CD4-positive, alpha-beta T cell treated with Interleukin-6 at 100 ng/mL for 8 hours (primary cell): ENCODE measurements at places on chromosomes 2 and 18.
A peak's percentile ranks its signal among the peaks of the same experiment; 100 is the strongest.

DNA sequence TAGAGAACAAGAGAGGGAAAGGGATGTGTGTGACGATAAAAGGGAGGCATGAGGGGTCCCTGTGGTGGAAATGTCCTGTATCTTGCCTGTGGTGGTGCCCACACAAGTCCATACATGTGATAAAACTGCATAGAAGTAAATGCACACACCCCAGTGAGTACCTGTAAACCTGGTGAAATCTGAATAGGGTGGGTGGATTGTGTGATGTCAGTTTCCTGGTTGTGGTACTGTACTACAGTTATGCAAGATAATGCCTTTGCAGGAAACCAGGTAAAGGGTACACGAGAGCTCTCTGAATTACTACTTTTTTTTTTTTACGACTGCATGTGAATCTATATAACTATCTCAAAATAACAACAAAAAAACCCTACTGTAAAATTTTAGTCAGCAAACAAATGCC is 22.1 kb downstream of the SERPINE2 start:
- DNase-seq = no peak

GRCh38 chr2:24824966-24825882 is 32.0 kb downstream of the CENPO start:
- DNase-seq = peak; percentile 9

GRCh38 chr18:7904529-7904928 is 337.4 kb downstream of the PTPRM start:
- DNase-seq = no peak

DNA sequence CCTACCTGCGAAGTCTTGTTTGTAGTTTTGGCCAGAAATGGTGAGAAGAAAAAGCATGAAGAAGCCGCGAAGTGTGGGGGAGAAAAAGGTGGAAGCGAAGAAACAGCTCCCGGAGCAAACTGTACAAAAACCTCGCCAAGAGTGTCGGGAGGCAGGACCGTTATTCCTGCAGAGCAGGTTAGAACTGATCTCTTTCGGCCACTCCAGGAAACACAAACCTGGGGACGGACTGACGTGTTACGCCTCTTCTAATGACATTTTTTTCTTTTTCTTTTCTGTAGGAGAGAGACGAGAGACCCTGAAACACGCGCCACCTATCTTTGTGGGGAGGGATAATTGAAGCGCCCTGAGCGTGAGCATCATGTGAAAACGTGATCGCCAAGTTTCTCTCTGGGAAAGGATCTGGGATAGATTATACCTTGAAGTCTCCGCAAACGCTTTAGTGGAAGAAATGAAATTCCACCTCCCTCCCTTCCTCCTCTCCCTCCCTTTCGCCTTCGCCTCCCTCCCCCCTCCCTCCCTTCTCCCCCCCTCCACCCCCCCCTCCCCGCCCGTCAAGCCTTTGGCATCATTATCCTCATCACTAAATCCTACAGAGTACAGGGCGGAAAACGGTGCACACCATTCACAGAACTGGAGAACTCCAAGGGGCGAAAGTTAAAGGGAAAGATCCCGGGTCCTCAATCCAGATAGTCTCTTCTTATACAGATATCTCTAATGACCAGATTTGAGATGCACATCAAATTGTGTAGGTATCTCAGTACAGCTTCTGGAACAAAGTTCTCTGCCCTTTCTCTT is at the start of gene ZEB2:
Gene ZEB2 (minus strand): TSS at position 186 of the 798 bp plus-strand sequence. CDS start 2,769 bp downstream, outside the sequence.
- DNase-seq = no peak

GRCh38 chr18:49725809-49726674 is 87.3 kb downstream of the ACAA2 start:
- no peak for DNase-seq

- DNase-seq = no peak
These were observed 17.8 kb upstream of the SMAD7 start for GRCh38 chr18:48968412-48969215.

- no peak for DNase-seq
These were observed 272.8 kb downstream of the RND3 start for GRCh38 chr2:150214626-150215025.

DNA sequence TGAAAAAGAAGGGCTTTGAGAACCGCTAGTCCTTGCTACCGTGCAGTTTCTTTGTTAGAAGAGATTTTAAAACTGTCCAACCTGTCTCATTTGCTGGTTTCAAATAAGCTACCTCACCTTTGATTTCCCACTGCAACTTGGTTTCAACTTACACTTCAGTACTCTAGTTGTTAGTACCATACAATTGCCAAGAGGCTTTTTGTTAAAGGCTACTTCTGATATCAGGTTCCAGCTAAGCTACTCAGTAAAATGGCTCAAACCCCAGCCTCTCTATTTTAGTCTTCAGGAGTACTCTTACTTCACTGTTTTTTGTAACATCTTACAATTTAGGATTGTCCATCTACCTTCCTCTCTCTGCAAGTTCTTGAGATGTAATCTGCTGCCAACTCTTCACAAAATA is 91.6 kb downstream of the INO80D start:
- DNase-seq = no peak

DNA sequence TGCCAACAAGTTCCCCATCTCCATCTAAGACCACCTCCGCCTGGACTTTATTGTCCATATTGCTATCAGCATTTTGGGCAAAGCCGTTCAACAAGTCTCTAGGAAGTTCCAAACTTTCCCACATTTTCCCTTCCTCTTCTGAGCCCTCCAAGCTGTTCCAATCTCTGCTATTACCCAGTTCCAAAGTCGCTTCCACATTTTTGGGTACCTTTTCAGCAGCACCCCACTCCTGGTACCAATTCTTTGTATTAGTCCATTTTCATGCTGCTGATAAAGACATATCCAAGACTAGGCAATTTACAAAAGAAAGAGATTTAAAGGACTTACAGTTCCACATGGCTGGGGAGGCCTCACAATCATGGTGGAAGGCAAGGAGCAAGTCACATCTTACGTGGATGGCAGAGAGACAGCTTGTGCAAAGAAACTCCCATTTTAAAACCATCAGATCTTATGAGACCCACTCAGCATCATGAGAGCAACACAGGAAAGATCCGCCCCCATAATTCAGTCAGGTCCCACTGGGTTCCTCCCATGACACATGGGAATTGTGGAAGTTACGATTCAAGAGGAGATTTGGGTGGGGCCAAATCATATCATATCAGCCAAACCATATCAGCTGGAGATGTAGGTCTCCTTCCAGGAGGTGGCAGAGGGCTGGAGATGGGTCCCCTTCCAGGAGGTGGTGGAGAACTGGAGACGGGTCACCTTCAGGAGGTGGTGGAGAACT is 19.8 kb upstream of the TXNDC2 start:
- DNase-seq = no peak

DNA sequence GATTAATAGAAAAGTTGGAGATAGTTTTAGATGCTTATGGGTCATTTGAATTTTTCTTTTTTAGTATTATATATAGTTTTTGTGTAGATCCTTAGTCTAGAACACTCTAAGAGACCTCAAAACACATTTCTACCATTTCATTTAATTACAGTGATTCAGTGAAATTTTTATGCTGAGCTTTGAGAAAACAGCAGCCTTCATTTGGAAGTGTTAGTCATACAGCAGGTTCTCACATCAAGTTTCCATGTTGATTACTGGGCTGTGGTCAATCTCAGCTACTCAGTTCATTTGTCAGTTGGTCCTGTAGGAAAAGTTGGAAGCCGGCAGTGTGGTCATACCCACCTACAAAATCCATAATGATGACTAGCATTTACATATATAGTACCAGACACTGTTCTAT is 37.9 kb downstream of the MAP3K19 start:
- no peak for DNase-seq

DNA sequence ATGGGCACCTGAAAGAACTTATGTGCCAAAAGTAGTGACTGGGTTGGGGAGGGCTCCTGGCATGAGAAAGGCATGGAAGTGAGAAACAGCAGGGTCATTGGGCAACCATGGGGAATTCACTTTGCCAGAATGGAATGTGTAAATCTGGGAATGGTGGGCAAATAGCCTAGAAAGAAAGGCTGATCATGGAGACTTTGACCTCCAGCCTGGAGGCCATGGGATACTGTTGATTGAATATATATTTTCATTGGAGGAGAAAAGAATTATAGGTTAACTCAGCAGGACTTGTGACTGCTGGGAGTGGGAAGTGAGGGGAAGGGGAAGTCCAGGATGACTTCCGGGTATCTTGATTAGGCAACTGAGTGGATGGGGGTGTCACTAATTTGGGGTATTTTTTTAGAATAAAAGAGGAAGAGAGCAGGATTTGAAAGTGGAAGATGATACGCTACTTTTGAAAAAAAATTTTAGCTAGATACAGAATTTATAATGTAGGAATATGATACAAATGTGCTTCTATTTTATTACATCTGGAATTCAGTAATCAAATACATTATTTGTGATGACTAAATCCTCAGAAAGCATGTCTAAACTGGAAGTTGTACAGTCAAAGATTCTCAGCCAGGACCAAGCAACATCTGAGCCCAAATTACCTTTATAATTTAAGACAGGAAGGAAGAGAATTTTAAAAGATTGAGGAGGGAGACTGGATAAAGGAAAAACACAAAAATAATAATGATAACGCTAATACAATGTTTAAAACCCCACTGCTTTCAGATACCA is 116.2 kb downstream of the GATA6 start:
- no peak for DNase-seq

- DNase-seq = no peak
These were observed 117.3 kb downstream of the MIB1 start for GRCh38 chr18:21857871-21858270.

DNA sequence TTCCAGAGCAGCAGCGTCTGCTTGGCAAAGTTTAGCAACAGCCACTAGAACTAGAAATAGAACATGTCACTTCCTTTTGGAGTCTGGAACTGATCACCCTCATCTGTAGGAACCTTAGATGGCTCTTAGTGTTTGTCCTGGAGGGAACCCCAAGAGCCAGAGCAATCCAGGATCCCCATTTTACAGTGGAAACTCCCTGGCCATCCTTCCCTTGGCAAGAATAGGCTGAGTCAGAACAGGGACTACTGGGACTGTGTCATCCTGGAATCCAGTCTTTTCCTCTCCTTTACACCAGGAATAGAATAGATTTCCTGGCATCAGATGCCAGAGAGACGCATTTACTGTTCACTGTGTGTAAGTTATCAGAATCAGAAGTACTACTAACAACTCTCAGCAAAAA is 33.2 kb upstream of the GRHL1 start:
- no peak for DNase-seq

GRCh38 chr2:239048736-239049135 is 200.9 kb downstream of the TWIST2 start:
- no peak for DNase-seq

DNA sequence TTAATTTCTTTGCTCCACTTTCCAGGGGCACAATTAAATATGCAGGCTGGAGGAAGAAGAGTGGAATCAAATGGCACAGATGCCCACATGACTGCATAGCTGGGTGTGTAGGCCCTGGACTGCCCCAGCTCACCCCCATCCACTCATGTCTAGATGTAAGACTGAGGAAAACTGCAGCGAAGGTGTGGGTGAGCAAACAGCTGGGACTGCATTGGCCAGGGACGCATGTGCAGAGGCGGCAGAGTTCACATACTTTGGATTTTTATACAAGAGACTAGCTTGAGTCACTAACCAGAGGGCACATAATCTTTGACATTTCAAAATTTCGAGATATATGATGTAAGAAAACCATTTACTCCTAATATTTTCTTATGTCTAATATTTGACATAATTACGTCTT is 60.1 kb downstream of the SPIRE1 start:
- DNase-seq = no peak

DNA sequence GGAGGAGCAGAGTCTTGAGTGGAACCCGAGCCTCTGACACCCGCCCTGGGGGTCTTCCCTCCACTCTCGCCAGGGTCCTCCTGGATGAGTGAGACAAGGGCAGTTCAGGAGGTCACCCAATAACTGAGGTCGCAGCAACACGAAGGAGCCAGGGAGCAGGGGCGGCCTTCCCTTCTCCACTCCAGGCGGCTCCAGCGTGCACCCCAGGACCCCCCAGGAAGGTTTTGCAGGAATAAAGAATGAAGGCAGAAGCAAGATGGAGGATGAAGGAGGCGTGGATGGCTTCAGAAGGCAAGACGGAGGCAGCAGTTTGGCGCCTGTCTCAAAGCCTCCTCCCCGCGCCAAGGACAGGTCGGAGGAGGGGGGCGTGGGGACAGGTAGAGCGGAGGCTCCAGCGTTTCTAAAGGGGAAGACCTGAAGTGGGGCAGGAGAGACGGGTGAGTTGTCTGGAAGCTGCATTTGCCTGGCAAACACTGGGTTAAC is 579 bp upstream of the ITM2C start:
- no peak for DNase-seq

GRCh38 chr2:105443617-105444598 is 45.1 kb upstream of the FHL2 start:
- no peak for DNase-seq

DNA sequence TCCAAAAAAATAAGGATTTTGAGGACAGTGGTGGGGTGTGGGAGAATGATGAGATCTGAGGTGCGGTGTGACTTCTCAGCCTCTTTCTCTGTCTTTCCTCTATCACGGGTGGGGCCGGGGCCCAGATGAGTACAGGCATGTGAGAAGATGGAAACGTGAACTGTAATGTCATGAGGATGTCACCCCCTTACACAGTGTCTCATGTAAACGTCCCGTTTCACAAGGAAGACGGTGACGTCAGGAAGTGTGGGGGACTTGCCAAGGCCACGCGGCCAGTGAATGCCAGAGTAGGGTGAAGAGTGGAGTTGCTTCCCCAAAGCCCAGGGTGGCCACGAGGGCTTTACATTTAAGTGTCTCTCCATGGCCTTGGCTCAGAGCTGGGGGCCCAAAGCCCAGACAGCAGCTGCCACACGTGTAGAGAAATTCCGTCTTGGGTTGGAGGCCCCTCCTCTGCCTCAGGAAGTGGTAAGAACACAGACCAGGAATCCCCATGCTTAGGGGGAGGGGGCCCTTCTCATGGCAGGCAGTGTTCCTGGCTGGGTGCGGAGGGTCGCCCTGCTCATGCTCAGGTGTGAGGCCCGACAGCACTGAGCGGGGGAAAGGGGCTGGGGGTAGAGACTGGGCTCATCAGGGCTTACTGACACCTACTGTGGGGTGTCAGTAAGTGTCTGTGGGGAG is 80.9 kb upstream of the SMAD7 start:
- no peak for DNase-seq

- no peak for DNase-seq
These were observed 152.5 kb downstream of the TSN start for GRCh38 chr2:121907928-121908327.

DNA sequence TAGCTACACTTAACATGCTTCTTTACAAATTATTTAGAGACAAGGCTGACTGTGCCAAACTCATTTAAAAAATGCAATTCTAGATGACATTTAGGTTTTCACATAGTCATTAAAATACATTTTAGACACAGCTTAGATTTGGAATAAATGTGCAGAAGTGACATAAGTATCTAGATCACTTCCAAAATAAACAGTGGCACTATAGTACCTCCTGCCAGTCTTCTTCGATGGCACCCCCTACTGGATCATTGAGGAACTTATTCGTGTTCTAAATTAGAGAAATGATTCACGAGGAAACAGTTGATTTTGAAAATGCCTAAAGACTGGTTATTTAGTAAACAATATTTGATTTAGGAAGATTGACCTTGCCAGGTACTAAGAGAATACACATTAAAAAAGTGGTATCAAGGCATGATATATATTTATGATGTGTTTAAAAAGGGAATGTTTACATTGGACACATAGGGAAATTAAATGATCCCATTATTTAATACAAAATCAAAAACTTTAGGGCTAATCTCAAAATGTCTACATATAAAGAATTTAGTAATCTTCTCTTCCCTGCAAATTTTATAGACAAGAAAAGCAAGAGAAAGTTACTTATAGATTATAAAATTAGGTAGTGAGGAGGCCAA is 323.9 kb downstream of the XIRP2 start:
- no peak for DNase-seq

GRCh38 chr2:29260142-29260772 is 145.0 kb downstream of the CLIP4 start:
- DNase-seq = no peak

GRCh38 chr2:19677825-19678518 is 223.8 kb downstream of the TTC32 start:
- DNase-seq = no peak

GRCh38 chr2:59250307-59250677 is 1009.2 kb upstream of the FANCL start:
- no peak for DNase-seq
